Daoy (cell line): ENCODE measurements at places on chromosomes 7 and 10. TPM values are rescaled to one million over a fixed set of nuclear protein-coding genes. Genes with fewer than 3 reads are reported as not detected.

DNA sequence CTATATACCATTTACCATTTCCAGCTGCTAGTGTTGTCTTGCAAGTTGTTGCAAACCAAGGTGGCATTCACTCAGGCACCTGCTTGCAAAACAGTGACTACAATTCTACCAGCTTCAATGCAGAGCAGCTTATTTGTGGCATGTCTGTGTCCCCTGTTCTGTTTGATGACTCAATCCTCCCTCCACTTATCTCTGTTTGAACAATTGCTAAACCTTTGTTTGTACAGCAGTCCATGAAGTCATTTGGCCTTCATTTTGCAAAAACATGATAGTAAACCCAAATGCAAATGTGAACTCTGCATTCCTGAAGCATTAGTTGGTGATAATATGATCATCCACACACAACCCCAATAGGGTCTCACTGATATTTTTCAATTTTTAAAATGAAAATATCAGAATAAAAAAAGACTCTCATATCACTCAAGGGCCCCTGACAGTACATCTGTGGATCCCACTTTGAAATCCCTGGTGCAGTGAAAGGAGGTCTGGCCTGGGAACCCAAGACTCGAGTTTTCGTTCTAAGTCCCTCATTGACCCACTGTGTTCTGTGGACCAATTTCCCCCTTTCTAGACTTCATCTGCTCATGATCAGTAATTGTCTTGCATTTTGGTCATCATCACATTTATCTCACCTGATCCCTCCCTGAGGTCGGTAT is 425.4 kb downstream of the RPS24 start:
- peak; percentile 83 for DNase-seq

DNA sequence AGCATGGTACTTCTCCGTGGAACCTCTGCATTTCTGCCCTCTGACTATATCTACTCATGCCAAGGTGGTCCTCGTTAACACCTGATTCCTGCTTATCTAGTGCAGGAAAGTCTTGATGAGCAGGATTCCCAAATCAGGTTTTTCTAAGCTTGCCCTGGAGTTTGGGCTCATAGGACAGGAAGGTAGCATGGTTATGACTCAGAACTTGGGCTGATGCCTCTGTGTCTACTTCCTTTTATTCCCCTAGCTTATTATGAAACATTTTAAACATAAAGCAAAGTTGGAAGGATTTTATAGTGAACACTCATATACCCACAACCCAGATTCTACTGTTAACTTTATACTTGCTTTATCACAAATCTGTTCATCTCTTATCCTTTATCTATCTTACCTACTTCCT is 5.6 kb downstream of the SUFU start:
- DNase-seq = peak; percentile 11

DNA sequence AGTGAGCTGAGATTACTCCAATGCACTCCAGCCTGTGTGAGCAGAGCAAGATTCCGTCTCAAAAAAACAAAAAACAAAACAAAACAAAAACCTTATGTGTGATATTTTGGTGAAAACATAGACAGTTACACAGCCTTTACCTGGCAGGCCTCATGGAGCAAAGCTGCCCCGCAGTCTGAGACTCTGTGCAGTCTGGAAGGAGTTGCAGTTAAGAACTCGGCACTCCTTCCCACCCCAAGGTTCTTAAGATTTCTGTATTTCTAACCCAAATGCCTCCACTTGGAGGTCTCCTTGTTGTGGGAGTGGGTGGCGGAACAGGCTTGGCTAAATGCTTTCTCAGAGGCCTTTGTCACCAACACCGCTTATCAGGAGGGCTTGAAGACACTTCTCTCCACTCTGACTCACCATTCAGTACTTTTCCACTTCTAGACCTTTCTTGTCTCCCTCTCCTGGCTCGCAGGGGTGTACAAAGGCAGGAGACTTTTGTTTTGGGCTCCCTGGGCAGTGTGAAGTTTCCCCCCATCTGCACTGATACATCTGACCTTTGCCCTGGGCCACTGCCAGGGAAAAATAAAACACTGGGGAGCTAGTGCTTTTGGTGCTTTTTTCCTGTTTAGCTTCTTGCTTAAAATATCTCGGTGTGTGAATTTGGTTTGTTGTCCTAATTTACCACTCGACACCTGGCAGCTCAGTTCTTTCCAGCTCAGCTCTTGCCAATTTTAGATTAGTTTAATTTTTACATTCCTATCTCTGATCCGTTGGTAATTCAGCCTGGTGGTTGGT is 51.3 kb upstream of the MAGI2 start:
- peak; percentile 7 for DNase-seq

The SPDYE17 gene
- not detected in 2 replicates for total RNA-seq

The TMEM130 gene
- total RNA-seq = 3.3 TPM in 1 of 2 replicates, not detected in the other
